Sciatic nerve (tissue), 2 donors: ENCODE measurements at places on chromosomes 11 and 22.

DNA sequence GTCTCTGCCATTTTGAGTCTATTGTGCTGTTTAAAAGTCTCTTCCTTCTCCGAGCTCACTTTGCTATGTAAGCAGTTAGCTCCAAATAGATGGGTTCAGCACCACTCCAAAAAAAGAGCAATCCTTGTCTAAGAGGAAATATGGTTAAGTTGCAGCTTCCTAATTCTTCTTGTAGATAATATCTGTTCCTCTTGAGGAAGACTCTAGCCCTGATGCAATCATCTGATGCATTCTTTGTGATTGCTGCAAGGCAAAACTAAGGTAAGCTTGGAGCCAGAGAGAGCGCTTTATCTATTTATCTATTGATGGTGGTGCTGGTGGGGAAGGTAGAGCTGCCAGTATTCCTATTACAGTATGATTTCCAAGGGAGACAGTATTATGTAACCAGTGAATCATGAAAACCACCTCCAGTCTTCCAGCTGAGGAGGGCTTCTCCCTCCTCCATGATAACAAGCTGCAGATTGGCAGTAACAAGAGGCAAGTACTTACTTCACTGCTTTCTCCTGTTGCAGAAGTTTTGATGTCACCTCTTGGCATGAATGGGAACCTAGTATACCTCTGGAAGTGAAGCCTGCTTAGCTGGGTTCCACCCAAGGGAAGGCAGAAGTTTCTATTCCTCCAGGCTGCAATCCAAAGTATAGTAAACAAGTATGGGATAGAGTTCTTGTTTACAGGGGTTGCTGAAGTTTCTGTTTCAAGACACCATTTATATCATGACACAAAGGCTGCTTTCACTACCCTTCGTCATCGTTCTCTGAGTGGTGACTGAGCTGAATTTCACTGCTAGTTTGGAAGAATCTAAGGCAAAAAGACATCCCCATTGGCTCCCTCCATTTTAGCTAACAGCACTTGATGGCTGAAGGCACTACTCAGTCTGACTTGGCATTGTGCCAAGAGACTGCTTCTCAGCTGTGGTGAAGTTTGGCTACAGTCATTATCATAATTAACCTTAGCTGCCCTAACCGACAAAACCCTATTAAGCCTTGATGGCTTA, 49.7 kb downstream of the FDX1 start:
- no peak for DNase-seq

DNA sequence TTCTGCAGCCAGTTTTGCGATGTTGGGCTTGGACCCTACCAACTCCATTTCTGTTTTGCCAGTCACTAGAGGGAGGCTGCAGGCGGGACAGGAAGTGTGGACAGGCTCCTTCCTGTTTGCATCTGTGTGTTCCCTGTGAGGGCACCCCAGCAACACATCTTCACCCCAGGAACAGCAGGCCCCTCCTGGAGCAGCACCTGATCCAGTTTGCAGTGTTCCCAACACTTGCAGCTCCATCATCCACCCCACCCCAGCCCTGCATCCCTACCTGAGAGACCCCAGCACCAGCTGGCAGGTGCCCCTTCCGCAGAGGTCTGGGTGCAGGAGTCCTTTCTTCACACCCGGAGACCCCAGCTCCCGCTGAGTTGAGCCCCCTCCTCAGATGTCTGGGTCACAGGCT, 7.4 kb upstream of the VSIG10L2 start:
- DNase-seq: no peak

- DNase-seq: no peak
Observed at GRCh38 chr11:86952221-86952875, 2.8 kb downstream of the FZD4 start.

GRCh38 chr11:41716862-41717261, 257.4 kb upstream of the LRRC4C start:
- no peak for DNase-seq

DNA sequence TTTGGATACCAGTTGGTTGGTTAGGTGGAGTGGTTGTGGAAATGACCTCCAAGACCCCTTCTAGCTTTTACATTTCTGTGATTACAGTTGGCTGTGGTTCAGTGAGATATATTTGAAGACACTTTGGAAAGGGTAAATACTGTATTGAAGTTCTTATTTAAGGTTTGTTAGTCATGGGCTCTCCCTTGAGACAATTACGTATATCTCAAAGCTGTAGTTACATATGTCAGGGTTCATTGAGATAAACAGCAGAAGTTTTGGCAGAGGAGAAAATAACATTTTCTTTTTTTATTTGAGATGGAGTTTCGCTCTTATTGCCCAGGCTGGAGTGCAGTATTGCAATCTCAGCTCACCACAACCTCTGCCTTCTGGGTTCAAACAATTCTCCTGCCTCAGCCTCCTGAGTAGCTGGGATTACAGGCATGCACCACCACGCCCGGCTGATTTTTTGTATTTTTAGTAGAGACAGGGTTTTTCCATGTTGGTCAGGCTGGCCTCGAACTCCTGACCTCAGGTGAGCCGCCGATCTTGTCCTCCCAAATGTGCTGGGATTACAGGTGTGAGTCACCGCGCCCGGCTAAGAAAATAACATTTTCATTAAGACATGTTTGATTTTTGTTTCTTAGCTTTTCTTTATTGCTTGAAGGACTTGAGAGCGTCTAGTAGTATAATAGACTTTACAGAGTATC, 1.9 kb downstream of the RNF121 start:
- DNase-seq: no peak

DNA sequence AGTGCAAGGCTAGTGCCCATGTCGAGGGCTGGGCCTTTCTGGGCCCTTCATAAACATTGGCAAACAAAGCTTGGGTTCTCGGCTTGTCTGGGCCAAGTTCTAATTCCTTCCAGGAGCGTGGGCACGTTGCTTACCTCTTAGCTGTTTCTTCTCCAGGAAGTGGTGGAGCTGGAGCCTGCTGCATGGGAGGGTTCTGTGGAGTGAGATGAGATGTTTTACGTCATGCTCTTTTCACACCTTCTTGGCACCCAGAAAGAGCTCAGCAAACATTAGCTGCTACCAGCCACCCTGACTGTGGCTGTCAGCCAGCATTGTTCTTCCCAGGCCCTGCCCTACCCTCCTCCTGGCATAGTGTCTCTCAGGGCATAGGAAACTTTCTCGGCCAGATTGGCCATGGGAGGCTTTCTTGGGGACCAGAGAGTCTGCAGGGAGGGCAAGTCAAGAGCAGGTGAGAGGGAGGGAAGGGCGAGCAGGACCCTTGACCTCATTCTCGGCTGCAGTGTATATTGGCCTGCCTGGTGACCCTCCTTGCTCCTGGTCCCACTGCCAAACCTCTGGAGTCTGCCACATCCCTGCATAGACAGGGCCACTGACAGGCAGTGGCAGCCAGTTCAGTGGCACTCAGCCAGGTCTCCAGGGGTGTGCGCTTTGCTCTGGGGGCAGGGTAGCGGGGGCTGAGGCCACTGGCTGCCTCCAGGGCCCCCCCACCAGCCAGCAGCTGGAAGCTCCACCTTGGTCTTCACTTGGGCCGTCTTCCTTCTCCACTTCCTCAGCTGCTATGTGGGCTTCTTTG, 98.8 kb downstream of the BCR start:
- DNase-seq: no peak

DNA sequence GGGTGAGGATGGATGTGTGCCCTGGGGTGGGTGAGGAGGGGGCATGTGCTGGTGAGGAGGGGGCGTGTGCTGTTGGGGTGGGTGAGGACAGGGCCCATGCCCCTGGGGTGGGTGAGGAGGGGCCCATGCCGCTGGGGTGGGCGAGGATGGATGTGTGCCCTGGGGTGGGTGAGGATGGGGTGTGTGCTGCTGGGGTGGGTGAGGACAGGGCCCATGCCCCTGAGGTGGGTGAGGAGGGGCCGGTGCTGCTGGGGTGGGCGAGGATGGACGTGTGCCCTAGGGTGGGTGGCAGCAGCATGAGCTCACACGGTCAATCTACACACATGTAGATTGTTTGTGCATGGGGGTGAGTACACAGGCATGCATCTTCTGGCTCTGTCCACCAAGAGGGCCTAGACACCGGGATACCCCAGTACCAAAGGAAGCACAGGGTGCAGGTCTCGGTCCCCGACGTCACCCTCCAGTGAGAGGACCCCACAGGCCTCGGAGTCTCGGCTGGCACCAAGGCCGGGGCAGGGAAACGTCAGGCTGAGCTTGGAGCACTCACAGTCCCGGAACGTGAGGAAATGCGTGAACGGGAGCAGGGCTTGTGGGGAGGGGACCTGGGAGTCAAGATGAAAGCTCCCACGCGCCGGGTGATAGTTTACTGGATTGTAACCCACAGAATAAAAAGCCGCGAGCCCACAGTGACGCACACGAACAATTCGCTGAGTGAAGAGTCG, 37.4 kb upstream of the TOLLIP start:
- peak; percentile 47 for DNase-seq

DNA sequence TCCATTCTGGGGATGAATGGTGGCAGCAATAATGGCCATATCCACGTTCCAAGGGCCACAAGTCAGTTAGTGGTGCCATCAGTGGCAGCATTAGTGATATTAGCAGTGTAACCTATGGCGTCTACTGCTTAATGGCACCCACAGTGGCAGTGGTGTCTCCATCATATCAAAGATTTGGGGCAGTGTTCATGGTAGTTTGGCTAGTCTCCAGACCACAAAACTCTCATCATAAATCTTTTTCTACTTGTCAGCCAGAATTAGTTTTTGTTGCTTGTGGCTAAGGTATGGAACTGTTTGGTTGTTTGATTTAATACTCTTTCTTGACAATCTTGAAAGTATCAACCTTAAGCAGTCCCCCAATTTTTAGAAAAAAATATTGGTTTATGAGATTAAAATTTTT, 45.1 kb upstream of the DEUP1 start:
- no peak for DNase-seq

DNA sequence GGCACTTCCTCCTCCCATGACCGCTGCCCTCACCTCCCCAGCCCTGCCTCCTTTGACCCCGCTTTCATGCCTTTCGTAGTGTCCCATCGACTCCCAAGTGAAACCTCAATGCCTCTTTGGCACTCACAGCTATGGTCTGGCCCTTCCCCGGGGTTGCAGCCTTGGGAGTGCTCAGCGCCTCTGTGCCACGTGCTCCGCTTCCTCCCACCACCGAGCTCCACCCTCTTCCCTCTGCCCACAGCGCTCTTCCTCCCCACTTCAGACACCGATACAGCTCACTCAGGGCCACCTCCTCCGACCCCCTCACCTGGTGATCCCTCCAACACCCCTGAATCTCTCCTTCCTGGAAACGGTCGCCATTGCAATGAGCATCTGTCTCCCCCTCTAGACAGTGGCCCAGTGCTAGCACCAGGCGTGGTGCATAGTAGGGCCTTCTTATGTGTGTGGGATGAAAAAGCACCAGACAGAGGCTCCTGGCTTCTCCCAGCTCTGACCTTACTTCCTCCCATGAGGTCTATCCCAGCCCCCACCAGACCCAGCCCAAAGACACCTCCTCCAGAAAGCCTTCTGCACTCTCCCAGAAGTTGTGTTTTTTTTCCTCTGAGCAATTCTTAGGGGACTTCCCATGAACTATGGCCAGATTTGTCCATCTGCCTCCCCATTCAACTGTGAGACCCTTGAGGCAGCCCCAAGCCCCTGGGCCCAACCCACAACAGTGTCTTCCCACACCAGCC, 16.4 kb upstream of the SCGB1A1 start:
- DNase-seq: peak; percentile 81

- no peak for DNase-seq
Observed at GRCh38 chr11:119991669-119992068, 146.2 kb downstream of the TRIM29 start.

GRCh38 chr22:39384750-39385480, 14.7 kb upstream of the TAB1 start:
- no peak for DNase-seq

- no peak for DNase-seq
Observed at GRCh38 chr11:63829823-63830489, 9.0 kb upstream of the MARK2 start.

DNA sequence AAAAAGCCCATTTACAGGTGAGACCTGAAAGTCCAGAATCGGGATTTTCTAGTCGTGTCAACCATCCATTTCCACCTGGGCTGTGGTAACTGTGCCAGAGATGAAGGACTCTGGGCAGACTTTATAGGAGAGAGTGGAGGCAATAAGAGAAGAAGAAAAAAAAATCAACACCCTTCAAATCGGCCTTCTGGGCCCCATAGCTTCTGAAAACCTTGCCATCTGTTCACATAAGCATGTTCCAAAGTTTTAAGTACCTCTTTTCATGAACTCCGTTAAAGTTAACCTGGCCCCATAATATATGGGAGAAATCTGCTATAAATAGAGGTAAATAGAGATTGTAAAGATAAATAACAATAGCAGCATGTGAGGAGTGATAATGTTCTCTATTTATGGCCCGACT, 470.5 kb downstream of the MIAT start:
- no peak for DNase-seq

DNA sequence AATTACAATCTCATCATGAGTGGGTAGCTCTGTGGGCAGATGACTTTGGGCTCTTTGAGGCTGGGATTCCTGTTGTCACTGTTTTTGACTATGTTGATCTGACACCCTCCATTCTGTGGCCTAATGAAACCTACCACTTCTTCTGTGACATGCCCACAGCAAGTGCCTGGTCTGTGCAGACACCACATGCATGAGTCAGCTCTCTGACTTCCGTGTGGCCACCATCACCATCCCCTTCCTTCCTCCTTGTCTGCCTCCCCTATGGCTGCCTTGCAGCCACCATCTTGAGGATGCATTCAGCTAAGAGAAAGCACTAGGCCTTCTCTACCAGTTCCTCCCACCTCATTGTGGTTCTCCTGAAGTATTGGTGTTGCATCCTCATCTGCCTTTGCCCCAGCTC, 15.3 kb upstream of the OR10V1 start:
- DNase-seq: no peak

DNA sequence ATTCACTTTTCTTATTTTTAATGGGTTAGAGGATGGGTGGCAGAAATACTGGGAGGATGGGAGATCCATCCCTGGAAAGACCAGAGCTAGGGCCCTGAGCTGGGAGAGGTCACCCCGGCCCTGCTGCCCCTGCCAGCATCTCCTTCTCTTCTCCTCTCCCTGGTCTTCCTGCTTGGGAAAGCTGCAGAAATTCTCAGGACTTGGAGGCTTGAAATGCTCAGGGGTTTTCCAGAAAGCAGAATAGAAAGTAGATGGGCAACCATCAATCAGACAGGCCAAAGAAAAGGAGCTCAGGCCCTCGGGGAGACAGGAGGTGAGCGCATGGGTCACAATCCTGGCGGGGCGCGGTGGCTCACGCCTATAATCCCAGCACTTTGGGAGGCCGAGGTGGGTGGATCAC, 1.5 kb downstream of the APOBEC3H start:
- DNase-seq: no peak

GRCh38 chr11:111785076-111785475, 18.9 kb upstream of the PPP2R1B start:
- no peak for DNase-seq

GRCh38 chr11:125399945-125400344, 96.1 kb downstream of the FEZ1 start:
- DNase-seq: no peak

- DNase-seq: no peak
Observed at GRCh38 chr22:19703869-19704268, 10.4 kb upstream of the SEPTIN5 start.

- no peak for DNase-seq
Observed at GRCh38 chr11:122309262-122309925, 193.4 kb upstream of the BLID start.

- DNase-seq: no peak
Observed at GRCh38 chr11:118924591-118925585, 838 bp downstream of the BCL9L start.
